ENCODE measurements at places on chromosomes 11 and 22.

DNA sequence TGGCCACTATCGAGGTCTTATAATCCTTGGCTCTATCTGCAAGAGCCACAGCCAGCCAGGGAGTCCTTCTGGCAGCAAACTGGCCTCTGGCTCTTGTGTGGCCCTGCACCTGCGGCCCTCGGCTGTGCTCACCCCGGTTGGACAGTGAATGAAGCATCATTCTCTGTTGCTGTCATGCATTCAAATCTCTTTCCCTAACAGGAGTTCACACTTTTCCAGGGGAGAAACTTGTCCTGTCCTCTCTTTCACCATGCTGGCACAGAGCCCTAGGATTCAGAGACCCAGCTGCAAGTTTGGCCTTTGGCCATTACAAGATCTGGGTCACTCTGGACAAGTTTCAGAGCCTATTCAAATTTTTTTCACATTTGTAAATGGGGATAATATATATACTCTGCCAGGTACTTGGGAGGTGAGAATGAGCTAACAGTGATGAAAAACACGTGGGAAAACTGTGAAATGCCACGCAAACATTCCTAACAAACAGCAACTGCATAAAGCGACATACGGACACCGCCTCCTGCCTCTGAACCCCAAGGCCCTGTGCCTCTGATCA, 34.2 kb downstream of the TMEM184B start:
- no peak for DNase-seq

DNA sequence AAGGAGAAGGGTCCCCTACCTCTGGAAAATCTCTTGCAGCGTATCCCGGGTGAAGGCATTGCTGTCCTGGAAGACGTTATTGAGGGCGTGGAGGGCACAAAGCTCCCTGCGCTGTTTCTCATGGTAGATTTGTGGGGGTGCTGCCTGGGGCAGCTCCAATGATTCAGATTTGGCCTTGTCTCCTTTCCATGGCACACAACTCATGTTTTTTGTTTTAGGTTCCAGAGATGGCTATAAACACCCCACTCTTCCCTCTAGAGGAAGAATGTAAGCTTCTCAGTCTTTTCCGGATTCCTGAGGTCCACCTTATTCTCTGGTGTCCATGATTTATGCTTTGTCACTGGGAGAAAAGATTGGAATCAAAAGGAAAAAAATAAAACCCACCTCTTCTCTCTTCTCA, 959 bp downstream of the JOSD1 start:
- DNase-seq, result no peak

DNA sequence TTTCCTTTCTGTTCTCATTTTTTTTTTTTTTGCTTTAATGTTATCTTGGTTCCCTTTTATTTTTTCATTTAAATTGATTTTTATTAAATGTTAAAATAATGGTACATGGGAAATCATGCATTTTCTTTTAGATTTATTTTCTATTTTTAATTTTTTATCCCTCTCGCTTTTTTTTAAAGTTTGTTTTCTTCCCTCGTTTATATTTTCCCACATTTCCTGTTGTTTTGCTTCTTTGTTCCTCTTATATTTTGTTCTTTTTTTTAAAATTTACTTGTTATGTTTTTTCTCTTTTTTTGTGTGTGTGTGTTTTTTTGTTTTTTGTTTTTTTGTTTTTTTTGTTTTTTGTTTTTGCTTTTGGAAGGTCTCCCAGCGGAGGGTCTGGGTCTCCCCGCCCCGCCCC, 34.9 kb upstream of the EIF3D start:
- DNase-seq, result no peak

- no peak for DNase-seq
Measured at GRCh38 chr11:69210310-69211035, 54.7 kb downstream of the SMIM38 start.

- no peak for DNase-seq
Measured at GRCh38 chr11:45921561-45922424, 663 bp upstream of the LARGE2 start.

GRCh38 chr11:12523180-12523924, 146.0 kb downstream of the PARVA start:
- DNase-seq, result no peak

- no peak for DNase-seq
Measured at GRCh38 chr11:123238297-123238696, 43.2 kb upstream of the CLMP start.

GRCh38 chr22:21652010-21652546, 10.0 kb downstream of the SDF2L1 start:
- DNase-seq, result peak; percentile 77

- no peak for DNase-seq
Measured at GRCh38 chr22:30309951-30310741, 16.6 kb downstream of the TBC1D10A start.

DNA sequence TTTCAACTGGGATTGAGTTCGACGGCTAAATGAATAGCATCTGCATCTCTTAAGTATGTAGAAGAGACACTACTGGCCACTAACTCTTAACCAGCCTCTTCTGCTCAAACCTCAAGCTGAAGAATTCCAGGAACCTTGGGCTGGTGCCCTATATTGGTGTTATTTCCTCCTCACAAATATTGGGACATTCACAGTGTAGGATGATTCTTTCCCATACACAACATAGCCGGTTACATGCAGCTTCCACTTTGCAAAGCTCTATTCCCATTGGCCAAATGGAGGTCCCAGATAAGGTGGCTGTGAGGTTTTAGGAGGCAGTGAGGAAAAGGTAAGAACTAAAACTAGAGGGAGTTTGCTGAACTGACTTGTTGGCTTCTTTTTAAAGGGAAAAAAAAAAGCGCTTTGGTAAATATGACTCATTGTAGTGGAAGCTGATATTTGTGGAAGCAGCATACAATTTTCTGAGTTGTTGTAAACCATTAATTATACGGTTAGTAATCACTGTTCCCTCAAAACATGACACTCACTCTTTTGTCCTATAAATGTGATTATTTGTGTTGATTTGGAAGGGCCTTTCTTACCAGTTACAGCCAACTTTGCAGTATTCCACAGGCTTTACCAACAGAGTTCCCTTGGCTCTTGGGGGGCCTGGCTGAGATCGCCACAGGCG, 17.6 kb downstream of the C22orf31 start:
- DNase-seq, result no peak

DNA sequence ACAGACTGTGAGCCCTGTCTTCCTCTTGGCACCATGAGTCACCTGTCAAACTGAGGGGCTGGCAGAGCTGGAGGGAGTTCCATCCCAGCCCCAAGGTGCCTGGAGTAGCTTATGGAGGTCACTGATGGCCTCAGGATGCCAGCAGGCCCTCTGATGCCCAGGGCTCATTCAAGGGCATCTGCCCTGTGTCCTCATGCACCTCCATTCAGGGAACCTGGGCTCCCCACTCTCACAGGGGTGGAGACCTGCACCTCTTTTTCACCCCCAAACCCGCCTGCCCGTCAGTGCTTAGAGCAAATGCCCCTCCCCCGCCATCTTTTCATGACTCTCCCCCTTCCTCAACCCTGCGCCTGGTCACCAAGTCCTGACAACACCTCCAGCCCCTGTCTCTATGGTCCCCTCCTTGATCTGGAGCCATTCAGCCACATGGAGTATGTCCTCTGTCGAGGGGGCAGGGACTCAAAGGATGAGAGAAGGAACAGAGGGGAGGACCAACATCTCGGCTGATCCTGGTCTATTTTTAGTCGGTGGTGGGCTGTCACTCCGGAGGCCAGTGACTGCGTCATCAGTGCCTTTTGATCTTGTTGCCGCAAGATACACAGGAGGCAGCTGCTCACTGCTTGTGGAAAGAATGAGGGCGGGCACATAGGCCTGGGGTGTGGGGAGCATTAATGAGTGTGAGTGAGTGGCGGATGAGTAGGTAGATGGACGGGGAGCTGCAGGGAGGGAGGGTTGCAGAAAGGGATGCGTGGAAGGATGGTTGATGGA, 72.2 kb downstream of the CDKN1C start:
- DNase-seq, result no peak

DNA sequence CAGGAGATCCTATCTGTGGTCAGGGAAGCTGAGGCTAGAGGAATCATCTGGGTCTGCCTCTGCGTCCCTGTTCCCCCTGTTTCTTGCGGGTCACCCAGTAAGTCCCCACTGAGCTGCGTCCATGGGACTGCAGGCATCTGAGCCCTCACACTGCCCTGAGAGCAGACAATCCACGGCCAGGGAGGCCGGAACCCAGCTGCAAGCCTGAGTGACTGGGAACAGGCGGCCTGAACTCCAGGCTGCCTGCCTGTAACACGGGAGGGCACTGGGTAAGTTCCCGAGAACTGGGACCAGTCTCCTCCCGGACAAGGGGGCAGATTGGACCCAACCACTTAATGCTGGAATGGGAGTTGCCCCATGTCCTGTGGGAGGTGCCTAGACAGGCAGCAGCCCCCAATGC, 727.4 kb downstream of the BRD1 start:
- no peak for DNase-seq

GRCh38 chr11:91872243-91872642, 352.4 kb upstream of the FAT3 start:
- DNase-seq, result no peak

DNA sequence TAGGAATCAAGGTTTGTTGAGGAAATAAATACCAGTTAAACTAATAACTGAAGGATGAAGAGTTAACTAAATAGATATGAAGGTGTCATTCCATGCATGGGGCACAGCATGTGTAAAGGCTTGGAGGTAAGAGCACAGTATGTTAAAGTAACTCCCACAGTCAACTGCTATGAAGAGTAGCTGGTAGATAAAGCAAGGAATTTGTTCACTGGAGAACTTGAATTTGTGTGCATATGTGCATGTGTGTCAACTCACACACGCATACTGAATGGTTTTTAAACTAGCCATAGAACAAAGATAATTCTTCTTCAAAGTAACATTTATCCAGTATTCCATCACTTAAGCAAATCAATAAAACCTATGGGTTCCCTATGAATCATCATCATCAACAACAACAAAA, 135.9 kb downstream of the FAM76B start:
- DNase-seq, result no peak

GRCh38 chr11:113192121-113192925, 122.1 kb upstream of the TTC12 start:
- no peak for DNase-seq

GRCh38 chr11:72871119-72871518, 56.9 kb downstream of the ATG16L2 start:
- no peak for DNase-seq

DNA sequence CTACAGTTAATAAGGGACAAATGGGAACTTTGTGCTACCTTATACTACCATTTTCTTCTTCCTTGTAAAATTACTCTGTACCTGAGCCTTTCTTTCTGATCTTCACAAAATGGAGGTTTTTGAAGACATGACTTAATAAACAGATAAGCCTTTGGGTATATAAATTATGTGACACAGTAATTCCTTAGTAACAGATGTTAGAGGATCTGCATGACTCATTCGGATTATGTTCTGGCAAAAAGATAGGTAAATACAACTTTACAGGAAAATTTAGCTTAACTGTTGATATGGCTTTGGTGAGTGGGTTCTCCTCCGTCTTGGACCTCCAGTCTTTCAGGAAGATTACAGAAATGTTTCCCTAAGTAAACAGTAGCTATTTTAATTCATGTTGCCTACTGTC, 61.8 kb downstream of the BID start:
- no peak for DNase-seq

- no peak for DNase-seq
Measured at GRCh38 chr11:35586222-35586621, 32.0 kb upstream of the FJX1 start.

DNA sequence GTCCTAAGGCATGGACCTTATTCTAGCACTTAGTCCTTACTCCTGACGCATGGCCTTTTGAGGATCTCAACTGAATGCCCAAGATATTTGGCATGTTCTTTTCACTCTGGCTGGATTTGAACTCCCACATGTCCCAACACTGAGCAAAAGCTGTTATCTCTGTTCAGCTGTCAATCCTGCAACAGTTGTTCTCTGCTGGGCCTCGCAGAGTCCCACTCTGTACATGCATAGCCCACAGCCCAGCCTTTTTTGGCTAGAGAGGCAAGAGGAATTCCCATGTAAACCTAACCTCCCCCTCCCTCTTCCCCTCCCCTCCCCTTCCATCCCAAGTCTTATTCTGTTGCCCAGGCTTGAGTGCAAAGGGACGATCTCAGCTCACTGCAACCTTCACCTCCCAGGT, 21.8 kb upstream of the DRG1 start:
- DNase-seq, result no peak

DNA sequence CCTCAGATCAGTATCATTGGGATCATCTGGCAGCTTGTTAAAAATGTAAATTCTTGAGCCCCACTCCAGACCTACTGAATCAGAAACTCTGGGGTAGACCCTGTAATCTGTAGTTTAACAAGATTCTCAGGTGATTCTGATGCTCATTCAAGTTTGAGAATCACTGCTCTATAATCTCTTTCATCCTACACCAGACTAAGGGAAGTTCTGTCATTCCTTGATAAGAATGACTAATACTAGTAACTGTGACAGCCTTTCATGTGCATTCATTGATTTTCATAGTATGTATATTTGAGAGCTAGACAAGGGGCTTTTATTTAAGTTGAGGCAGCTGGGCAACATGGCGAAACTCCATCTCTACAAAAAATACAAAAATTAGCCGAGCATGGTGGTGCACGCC, 30.0 kb downstream of the NAT10 start:
- DNase-seq, result no peak

- peak; percentile 51 for DNase-seq
Measured at GRCh38 chr22:26642465-26643417, 14.6 kb upstream of the MIAT start.

GRCh38 chr11:99822846-99823565, 802.3 kb downstream of the CNTN5 start:
- DNase-seq, result no peak

DNA sequence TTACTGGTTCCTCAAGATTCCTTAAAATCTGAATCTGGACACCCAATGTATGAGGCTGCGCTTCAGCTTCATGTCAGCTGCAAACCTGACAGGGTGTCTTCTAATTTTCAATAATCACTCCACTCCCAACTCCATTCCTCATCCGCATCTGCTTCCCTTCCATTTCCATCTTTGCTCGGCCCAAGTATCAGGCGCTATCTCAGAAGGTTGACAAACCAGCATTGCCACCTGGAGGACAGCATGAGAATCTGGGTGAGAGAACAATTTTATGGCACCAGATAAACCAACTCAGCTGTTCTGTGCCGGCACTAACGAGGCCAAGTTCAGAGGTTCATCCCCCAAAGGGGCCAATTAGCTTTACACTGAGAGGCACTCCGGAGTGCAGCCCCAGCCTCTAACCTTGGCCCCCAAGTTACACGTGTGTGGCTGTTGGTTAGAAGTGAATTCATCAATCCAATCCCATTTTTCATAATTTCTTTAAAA, 79.1 kb upstream of the LMO2 start:
- DNase-seq, result no peak

- DNase-seq, result no peak
Measured at GRCh38 chr11:86460461-86461385, 86.0 kb downstream of the CCDC81 start.
